ENCODE measurements at places on chromosomes 5 and 9.

GRCh38 chr9:126797903-126798302 is 6.9 kb upstream of the ZBTB43 start:
- no peak for DNase-seq

DNA sequence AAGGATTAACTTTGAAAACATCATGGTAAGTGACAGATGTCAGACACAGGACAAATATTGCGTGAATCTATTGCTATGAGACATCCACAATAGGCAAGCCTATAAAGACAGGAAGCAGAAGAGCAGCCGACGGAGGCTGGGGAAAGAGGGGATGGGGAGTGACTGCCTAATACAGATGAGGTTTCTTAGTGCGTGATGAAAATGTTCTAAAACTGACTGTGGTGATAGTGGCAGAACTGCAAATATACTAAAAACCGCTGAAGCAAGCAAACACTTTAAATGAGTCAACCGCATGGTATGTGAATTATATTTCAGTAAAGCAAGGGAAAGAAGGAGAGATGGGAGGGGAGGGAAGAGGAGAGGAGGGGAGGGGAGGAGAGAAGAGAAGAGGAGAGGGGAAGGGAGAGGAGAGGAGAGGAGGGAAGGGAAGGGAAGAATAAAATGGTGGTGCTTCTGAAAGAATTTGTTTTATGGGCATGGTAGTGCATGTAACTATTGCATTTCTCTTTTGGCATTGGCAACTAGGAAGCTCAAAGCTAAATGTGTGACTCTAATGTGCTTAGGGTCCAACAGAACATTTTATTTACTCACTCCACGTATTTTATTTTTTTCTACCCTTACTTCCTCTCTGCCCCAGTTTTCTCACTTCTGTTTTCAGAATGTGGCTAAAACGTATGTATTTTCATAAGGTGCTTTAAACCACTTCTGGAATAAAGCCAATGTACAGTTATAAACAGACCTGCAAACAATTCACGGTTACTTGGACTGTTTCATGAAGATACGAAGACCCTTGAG is 21.3 kb downstream of the AKNA start:
- DNase-seq: peak; percentile 77

DNA sequence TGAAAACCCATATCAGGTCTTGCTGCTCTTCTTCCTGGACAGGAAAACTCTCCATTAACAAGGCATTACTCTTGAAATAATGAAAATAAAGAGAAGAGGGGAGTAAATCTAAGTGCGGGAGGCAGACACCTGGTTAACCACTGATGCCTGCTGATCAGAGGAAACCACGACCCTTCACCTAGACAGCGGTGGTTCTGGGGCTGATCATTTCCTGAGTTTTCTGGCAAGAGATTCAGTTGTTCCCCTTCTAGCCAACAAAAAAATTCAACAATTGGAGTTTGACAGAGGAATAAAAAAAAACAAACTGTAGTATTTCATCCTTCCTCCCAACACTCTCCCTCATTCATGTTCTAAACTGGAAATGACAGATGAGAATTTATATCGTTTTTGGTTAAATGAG is 3.0 kb downstream of the RLN2 start:
- no peak for DNase-seq

GRCh38 chr9:18793122-18793521 is 239.9 kb downstream of the SAXO1 start:
- DNase-seq: no peak

DNA sequence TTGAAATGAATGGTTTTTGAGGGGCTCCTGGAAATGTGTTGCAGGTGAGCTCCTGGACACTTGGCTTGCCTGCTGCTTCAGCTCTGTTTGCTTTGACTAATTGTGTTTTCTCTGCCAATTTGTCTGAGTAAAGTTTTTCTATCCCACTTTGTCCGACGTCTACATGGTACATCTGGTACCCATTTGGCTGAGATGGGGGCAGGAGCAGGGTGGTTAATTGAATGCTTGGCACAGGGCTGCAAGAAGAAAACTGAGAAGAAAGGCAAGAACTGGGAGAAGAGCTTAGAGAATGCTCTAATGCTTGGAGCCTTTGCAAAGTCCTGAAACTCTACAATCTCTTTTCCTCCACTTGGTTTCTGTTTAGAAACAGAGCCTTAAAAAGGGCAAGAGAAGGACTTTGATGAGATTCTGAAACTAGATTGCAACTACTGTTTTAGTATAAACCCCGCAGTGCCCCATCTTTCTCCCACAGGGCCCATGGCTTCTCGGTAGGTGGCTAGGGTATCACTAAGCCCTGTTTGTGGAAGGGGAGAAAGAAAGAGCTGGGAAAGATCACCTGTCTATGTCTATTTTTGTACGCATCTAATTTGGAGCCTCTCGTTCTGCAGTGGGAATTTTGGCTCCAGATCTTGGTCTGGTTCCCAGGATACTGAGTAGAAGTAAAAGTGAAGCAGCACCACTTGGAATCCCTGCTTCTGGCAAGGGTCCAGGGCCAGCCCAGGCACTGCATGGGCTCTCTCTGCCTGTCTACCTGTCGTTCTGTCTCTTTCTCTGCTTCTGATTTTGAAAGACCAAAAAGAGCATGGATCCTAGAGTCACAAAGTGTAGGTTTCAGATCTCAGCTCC is 214.4 kb downstream of the SEMA6A start:
- DNase-seq: peak; percentile 77

- DNase-seq: no peak
Observed at GRCh38 chr5:166977911-166978422, 1313.5 kb upstream of the WWC1 start.

GRCh38 chr5:160166069-160166972 is 47.1 kb upstream of the PWWP2A start:
- DNase-seq: no peak

GRCh38 chr9:21812946-21813568 is 10.6 kb downstream of the MTAP start:
- peak; percentile 71 for DNase-seq

DNA sequence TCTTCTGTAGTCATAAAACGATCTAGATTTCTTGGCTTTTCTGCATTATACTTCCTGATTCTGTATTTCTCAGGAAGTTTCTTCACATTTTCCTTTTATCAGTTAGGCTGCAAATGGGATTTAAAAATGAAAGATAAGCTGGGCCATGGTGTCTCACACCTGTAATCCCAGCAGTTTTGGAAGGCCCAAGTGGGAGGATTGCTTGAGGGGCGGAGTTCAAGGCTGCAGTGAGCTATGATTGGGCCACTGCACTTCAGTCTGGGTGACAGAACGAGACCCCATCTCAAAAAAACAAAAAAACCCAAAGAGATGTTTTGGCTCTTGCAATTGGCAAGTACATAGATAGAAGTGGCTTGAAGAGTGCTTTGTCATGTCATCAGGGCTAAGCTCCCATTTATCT is 26.2 kb upstream of the APC start:
- DNase-seq: no peak

DNA sequence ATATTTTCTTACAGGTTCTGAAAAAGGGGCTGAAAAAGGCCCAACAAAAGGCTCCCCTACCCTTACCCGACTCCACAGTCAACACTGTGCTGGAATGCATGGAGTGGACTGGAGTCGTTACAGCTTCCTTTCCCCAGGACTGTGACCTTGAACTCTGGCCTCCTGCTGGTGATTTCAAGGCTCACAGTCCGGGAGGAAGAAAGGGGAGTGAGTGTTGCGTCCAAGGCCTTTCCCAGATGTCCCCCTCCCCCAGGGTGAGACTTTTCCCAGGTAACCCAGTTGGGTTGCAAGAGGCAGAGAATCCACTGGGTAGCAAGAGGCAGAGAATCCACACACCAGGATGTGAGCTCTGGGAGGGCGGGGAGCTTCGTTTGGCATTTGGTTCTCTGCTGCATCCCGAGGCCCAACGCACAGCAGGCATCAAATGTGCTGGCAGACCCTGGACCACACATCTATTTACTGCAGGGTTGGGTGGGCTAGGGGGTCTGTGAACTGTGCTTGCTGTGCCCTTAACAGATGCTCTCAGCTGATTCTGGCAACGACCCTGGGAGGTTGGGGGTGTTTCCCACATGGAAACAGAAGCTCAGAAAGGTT is 37.5 kb downstream of the FABP6 start:
- DNase-seq: no peak

- no peak for DNase-seq
Observed at GRCh38 chr9:114719290-114719689, 37.3 kb upstream of the TEX48 start.

GRCh38 chr5:149609640-149610219 is 28.4 kb downstream of the ARHGEF37 start:
- DNase-seq: no peak

DNA sequence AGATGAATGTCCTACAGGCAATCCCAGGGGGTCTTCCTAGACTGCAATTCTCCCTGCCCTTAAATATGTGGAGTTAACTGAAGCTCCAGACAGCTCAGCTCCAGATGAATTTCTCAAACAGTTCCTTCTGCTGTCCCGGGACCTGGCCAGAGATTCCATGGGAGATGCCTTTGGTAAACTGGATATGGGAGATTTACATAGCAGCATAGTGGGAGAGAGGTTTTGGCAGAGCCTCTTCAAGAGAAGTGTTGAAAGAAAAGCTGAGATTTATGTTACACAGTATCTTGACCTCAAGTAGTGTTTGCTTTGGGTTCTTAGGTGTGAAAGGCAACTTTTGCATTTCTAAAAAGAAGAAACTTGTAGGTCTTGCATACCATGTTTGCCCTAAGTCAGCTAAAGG is 364.9 kb downstream of the ARRDC3 start:
- DNase-seq: peak; percentile 4

- no peak for DNase-seq
Observed at GRCh38 chr5:8879248-8879647, 666.6 kb downstream of the SEMA5A start.

DNA sequence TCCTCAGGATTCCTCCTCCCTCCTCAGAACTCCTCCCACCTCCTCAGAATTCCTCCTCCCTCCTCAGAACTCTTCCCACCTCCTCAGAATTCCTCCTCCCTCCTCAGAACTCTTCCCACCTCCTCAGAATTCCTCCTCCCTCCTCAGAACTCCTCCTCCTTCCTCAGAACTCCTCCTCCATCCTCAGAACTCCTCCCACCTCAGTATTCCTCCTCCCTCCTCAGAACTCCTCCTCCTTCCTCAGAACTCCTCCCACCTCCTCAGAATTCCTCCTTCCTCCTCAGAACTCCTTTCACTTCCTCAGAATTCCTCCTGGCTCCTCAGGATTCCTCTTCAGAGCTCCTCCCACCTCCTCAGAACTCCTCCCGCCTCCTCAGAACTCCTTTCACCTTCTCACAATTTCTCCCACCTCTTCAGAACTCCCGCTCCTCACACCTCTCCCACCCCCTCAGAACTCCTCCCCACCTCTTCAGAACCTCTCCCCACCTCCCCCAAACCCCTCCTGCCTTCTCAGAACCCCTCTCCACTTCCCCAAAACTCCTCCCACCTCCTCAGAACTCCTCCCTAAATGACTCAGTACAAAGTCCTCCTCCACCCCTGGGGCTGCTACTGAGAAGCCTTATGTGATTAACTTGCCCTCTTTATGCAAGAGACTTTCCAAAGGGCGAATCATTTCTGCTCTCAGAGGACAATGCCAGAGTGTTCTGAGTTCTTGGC is 23.2 kb downstream of the SLC46A2 start:
- DNase-seq: peak; percentile 82

DNA sequence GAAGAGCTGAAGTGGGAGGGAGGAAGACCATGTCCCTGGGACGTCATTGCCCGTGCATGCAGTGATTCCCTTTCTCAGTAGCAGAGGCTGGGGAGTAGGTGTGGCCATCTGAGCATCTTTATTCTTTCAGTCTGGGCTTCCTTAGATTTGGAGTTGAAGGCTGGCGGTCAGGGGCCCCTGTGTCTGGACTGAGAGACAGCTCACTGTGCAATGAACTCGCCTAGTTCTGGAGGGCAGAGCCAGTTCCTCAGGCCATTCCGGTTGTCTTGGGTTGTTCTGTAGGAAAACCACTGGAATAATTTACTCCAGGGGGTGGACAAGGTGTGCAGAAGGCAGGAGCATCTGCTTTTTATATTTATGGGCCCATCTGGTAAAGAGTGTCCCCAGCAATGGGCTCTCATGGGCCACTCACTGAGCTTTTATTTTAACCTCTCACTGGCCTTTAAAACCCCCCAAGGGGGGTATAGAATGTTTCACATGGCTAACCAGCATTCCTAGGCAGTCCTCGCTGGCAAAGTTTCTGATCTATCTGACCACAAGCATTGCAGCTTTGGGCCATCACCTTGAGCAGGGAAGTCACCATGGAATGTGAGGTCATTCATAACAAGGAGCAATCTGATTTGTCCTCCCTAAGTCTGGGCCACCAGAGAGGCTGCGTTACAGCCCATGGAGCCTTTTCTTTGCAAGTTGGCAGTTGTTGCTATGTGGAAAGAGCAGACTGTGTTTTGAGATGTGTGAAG is 9.2 kb downstream of the STC2 start:
- DNase-seq: no peak

GRCh38 chr9:113738496-113738892 is 137.6 kb upstream of the ZNF618 start:
- no peak for DNase-seq

- DNase-seq: no peak
Observed at GRCh38 chr5:54624805-54625568, 107.4 kb downstream of the SNX18 start.

- peak; percentile 31 for DNase-seq
Observed at GRCh38 chr5:92580814-92581213, 1000.2 kb downstream of the NR2F1-AS1 start.

DNA sequence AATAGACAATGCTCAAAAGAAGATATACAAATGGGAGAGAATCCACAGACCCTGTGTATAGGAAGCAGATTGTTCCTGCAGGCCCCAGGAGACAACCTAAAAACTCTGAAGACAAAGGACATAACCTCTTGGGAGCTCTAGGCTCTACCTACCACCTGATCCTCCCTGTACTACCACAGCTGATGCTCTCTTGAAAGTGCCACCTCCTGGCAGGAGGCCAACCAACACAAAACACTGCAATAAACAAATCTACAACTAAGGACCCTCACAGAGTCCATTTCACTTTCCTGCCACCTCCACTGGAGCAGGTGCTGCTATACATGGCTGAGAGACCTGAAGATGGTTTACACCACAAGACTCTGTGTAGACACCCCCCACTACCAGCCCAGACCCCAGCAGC is 49.0 kb downstream of the STARD4 start:
- DNase-seq: no peak

DNA sequence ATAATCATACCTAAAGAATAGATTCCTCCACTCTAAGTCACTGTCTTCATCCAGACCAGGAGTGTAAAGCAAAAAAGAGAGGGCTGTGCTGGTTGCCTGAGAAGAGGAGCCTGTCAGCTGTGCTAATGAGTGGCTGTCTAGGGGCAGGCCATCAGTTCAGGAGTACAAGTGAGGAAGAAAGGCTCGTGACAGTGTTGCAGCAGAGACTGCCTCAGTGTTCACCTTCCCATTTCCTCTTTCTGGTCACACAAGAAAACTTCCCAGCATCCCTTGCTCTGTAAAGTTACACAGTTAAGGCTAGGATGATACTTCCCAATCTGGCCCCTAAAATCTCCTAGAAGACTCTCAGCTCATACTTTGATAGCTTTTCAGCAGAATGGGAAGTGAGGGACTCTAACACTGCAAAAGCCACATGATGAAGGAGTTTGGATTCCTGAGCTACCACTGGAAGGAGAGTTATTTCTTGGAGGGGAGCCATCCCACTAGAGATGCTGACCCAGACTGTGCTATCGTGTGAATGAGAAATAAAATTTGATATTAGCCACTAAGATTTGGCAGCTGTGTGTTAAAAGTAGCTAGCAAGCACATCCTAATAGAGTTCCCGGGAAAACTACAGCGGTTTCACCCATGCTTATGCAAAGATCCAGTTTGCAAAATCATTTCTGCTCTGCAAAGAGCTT is 67.1 kb downstream of the ADAMTS12 start:
- DNase-seq: peak; percentile 74
